ENCODE measurements at places on chromosomes 6 and 20. TPM values are rescaled to one million over a fixed set of nuclear protein-coding genes. Genes with fewer than 3 reads are reported as not detected.

PSORS1C1 gene
- total RNA-seq = not detected

PBOV1 gene
- not detected for total RNA-seq

UBD gene
- 0.25 TPM for total RNA-seq

SYTL3 gene
- total RNA-seq = 3.0 TPM

SUMO4 gene
- total RNA-seq = 4.2 TPM

MACROD2 gene
- 41.8 TPM for total RNA-seq

LAMA4 gene
- total RNA-seq = 19.7 TPM

TMEM14A gene
- total RNA-seq = 64.4 TPM

HSP90AB1 gene
- 440 TPM for total RNA-seq

TSBP1 gene
- total RNA-seq = not detected

SAMD10 gene
- 7.6 TPM for total RNA-seq

PNPLA1 gene
- total RNA-seq = 0.25 TPM

ZC3H12D gene
- 0.74 TPM for total RNA-seq

CEBPB gene
- total RNA-seq = 2.0 TPM
